ENCODE measurements at places on chromosomes 1 and 21.

GRCh38 chr1:9262096-9262986 lies 27.8 kb downstream of the H6PD start:
- DNase-seq = no peak

- DNase-seq = no peak
These were observed 9.3 kb upstream of the CTRC start for GRCh38 chr1:15428815-15429435.

DNA sequence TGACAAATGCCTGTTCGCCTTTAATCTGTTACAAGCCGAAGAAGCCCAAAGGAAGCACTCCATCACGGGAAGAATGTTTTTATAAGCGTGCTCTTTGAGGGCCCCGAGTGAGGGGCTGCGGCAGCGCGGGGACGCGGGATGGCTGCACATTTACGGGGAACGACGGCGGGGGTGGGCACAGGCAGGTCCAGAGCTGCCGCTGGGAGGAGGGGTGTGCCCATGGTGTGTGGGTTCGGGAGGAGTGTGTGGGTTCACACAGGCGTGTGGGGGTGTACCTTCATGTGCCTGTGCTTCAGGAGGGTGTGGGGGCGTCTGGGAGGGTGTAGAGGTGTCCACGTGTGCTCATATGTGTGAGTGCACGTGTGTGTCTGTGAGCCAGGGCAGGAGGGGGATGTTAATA lies 155.9 kb upstream of the ZC3H12A start:
- DNase-seq = no peak

GRCh38 chr21:20999659-21000058 lies 1.4 kb downstream of the NCAM2 start:
- peak; percentile 52 for DNase-seq

DNA sequence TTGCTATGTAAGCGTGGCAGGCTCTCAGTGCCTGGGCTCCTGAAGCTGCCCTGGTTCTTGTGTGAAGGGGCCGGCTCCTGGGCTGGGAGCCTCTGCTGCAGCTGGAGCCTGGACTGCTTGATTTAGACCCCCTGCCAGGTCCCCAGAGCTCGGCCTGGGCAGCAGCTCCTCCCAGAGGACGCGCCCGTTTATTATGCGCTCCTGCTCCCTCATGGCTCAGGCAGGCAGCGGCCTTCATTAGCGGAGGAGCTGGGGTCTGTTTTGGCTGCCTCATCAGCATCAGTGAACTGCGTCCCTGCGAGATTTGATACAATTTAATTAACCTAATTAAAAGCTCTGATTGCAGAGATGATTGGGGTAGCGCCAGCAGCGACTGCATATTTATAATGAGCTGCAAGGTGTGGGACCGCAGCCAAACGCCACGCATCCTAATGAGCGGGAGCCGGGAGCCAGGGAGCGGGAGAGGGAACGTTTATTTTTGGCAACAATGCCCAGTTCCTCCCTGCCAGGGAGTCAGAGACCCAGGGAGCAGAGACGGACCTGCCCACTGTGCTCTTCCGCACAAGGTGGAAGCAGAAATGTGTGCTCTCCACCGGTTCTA lies 16.6 kb downstream of the UTP11 start:
- peak; percentile 89 for DNase-seq

- no peak for DNase-seq
These were observed 19.3 kb upstream of the UBL4B start for GRCh38 chr1:110092991-110093390.

- DNase-seq = no peak
These were observed 178.3 kb downstream of the KCNJ6 start for GRCh38 chr21:37737996-37738395.

DNA sequence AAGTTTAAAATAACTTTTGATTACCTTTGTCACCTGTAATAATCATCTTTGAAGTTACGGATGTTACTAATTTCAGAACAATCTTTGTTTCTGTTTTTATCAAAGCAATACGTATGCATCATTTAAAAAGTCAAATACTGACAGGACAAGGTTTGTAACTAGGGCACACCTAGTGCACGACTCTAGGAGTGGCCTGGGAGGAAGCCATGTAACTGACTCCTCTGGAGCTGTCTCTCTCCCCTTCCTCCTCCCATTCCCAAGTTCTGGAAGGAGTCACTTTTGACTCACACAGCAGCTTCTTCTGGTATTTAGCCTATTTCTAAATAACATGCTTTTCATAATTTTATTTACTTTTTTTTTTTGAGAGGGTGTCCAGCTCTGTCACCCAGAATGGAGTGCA lies 11.8 kb upstream of the RAP1GAP start:
- DNase-seq = no peak

GRCh38 chr1:107378866-107379265 lies 238.0 kb downstream of the NTNG1 start:
- DNase-seq = no peak

DNA sequence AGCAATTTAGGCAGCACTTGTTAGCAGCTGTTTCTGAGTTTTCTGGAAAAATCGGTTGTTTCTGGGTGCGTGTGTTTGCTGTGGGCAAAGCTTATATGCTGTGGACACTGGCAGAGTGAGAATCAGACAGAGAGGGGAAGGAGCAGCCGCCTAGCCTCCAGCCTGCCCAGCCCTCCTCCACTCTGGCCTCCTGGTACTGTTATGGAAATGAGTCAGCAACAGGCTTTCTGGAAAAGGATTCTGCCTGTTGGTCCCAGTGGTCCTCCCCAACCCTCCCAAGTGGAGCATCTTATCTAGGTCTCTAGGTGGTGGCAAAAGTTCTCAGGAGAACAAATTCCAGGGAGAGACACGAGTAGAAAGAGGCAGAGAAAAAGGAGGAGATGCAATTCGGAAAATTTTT lies 42.2 kb upstream of the GOLT1A start:
- peak; percentile 25 for DNase-seq

- no peak for DNase-seq
These were observed 61.7 kb downstream of the JMJD4 start for GRCh38 chr1:227673441-227673840.

DNA sequence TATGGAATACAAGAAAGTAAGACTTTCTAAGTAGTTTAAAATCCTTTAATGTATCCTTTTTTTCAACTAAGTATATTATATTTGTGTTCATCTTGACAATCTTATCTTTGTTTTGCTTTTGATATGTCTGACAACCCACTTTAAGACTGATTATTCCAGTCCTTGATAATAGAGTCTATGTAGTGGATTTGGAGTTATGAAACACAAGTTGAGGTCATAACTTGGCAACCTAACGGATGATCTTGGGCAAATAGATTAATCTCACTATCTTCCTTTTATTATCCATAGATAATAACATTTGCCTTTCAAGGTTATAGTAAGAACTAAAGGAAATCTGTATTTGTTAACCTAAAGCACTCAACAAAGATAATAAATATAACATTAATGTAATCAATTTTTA lies 4.8 kb upstream of the GBP2 start:
- no peak for DNase-seq

DNA sequence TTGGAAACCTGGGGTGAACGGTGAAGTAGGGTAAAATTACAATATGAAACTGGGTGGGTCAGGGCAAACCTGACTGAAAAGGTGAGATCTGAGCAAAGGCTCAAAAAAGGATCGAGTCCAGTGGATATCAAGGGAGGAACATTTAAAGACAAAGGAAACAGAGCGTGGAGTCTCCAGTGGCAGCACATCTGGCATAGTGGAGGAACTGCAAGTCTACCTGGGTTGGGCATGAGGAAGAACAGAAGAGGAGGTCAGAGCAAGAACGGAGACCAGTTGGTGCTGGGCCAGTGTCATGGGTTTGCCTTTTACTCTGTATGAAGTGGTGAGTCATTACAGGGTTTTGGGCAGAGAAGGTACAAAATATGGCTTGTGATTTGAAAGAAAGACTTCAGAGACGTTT lies 163.7 kb downstream of the NTPCR start:
- DNase-seq = peak; percentile 53

- no peak for DNase-seq
These were observed 281.1 kb upstream of the DUSP10 start for GRCh38 chr1:222023025-222023424.

GRCh38 chr1:232303222-232303620 lies 326.7 kb downstream of the SIPA1L2 start:
- DNase-seq = no peak

DNA sequence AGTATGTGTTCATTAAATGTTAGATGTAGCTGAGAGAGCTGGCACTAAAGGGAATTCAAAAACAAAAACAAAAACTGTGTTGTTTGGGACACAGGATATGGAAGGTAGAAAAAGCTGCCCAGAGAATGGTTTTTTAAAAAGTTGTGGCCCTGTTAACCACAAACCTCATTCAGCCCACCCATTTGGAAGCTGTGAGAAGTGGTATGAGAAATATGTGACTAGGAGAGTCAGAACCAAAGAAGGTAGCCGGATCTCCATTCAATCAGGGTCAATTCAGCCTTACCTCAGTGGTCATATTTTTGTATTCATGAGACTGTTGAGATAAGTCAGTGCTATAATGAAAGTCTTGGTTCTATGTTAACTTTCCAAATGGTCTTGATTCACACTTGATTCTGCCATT lies 29.8 kb upstream of the CACYBP start:
- DNase-seq = no peak

All from mesendoderm (in vitro differentiated cells).